ENCODE measurements at places on chromosomes 3 and 15.

DNA sequence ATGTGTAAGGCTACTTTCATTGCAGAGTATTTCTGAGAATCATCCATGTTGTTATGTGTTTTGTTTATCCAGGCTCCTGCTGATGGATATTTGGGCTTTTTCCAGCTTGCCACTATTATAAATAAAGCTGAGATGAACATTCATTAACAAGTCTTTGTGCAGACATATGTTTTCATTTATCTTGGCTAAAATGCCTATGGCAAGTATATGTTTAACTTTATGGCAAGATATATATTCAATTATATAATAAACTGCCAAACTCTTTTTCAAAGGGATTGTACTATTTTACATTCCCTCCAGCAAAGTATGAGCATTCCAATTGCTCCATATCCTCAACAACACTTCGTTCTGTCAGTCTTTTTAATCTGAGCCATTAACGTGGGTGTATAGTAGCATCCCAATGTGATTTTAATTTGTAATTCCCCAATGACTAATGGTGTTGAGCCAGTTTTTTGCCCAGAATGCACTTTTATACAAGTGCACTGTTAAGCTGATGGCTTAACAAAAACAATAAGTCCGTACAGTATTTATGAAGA, 452.4 kb downstream of the SHQ1 start:
- DNase-seq = no peak

GRCh38 chr15:47119349-47119748, 598.0 kb upstream of the SEMA6D start:
- no peak for DNase-seq

DNA sequence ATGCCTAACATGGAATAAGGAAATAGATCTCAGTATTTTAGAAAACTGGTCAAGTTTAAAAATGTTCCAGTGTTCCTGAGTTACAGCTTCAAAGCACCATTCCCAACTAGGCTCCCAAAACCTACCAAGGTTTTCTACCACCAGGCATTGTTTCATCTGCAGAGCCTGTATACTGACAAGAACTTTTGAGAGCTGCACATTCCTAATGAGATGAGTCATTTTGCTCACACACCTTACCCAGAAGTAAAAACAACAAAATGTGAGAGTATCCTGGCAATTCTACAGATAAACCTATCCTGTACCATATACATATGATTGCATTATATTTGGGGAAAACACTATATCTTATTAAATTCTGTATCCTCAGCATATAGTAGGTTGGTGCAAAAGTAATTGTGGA, 90.7 kb downstream of the ATP8B4 start:
- no peak for DNase-seq

DNA sequence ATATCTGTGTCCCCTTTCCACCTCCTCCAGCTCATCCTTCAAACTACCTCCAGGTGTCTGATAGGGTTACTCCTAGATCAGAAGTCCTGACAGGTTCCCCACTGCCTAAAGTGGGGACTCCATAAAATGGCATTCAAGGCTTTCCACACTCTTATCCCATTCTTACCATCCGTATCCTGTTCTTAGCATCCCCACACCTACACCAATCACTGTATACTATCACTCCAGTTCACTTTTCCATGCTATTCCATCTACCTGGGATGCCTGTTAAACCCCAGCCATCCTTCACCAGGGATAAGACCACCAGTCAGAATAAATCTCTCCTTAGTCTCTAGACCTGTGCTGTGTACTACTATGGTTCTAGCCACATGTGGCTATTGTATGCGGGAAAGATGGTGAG, 19.1 kb downstream of the SSR3 start:
- DNase-seq = no peak

- no peak for DNase-seq
Observed at GRCh38 chr15:50993598-50993997, 85.1 kb downstream of the AP4E1 start.

GRCh38 chr3:33218446-33219174, at the start of gene SUSD5:
SUSD5 (minus strand) TSS chr3:33218810; CDS start chr3:33218797, 13 bp downstream.
- peak; percentile 32 for DNase-seq

- DNase-seq = no peak
Observed at GRCh38 chr15:62988701-62989100, 53.8 kb upstream of the TPM1 start.

GRCh38 chr15:69841113-69841828, 256.4 kb downstream of the TLE3 start:
- DNase-seq = no peak

GRCh38 chr3:21174461-21174860, 576.5 kb downstream of the ZNF385D start:
- DNase-seq = no peak

DNA sequence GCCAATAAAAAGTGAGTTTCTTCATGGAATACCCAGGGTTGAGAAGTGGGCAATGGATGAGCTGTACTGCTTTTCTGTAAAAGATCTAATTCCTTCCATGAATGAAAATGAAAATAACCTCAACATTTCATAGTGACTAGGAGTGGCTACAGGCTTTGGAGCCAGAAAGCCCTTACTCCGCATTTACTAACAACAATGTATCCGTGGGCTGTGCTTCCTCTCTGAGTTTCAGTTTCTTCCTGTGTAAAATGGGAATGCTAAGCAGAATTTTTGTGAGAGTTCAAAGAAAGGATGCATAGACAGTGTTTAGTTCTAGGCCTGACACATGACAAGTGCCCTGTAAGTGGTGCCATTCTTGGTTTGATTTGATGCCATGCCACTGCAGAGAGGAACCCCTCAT, 47.5 kb upstream of the TM4SF1 start:
- DNase-seq = no peak

GRCh38 chr3:72692990-72693389, 155.3 kb downstream of the SHQ1 start:
- DNase-seq = no peak

GRCh38 chr15:47333734-47334133, 383.6 kb upstream of the SEMA6D start:
- no peak for DNase-seq
